Placental epithelial cell (primary cell): ENCODE measurements at places on chromosomes 6 and 20. TPM values are rescaled to one million over a fixed set of nuclear protein-coding genes. Genes with fewer than 3 reads are reported as not detected.

PRKN gene
- 0.22 and 2.7 TPM in 2 replicates for total RNA-seq

PPP1R16B gene
- total RNA-seq: under 0.01 TPM in 2 replicates

TMEM74B gene
- total RNA-seq: 0.39 TPM in 1 of 2 replicates, not detected in the other

CFAP61 gene
- 0.79 TPM in 1 of 2 replicates, not detected in the other for total RNA-seq

FRK gene
- 5.1 and 6.5 TPM in 2 replicates for total RNA-seq

CST5 gene
- total RNA-seq: not detected in 2 replicates

TPBG gene
- 34.2 and 55.4 TPM in 2 replicates for total RNA-seq

MEP1A gene
- not detected in 2 replicates for total RNA-seq

POM121L2 gene
- total RNA-seq: not detected in 2 replicates
